HS-27A (cell line): ENCODE measurements at places on chromosomes 6 and 20.

GRCh38 chr6:119197271-119197670 lies 118.8 kb upstream of the FAM184A start:
- no peak for DNase-seq

DNA sequence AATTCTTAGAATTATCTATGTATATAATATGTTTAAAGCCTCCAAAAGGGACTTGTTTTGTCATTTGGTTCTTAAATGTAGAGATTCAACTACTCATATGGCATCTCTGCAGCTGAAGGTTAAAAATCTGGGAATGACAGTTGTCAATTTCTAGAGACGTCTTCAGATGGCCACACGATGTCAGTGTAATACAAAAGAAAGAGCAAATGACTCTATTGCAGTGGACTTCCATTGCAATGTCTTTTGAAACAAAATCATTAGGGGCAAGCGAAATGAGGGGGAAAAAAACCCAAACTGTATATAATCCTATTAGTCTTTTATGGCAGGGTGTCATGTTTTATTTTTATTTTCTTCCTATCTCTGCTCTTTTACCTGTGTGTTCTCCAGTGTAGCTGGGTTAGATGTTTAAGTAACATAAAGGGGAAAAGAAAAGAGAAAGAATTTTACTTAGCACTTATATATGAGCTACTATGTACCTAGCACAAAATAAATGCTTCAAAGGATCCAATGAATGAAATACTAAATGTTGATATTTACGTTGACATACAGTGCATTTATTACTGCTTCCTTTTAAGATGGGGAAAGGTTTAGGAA lies 26.2 kb downstream of the CCN2 start:
- no peak for DNase-seq

DNA sequence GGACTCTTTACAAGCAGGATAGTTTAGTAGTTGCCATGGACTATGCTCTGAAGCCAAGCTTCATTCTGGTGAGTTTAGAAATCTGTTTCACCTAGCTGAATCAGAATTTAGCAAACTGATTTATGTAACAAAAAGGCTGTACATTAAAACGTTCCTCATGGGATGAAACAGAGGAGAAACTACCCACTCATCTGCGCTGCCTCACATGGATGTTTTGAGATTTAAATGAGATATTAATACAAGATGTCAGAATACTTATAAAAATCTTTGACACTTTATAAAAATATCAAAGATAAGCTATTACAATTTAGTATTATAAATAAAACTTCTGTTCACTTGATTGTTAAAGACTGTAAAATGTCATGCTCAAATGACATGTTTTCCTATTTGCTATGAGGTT lies 16.8 kb downstream of the RUNX2 start:
- no peak for DNase-seq

DNA sequence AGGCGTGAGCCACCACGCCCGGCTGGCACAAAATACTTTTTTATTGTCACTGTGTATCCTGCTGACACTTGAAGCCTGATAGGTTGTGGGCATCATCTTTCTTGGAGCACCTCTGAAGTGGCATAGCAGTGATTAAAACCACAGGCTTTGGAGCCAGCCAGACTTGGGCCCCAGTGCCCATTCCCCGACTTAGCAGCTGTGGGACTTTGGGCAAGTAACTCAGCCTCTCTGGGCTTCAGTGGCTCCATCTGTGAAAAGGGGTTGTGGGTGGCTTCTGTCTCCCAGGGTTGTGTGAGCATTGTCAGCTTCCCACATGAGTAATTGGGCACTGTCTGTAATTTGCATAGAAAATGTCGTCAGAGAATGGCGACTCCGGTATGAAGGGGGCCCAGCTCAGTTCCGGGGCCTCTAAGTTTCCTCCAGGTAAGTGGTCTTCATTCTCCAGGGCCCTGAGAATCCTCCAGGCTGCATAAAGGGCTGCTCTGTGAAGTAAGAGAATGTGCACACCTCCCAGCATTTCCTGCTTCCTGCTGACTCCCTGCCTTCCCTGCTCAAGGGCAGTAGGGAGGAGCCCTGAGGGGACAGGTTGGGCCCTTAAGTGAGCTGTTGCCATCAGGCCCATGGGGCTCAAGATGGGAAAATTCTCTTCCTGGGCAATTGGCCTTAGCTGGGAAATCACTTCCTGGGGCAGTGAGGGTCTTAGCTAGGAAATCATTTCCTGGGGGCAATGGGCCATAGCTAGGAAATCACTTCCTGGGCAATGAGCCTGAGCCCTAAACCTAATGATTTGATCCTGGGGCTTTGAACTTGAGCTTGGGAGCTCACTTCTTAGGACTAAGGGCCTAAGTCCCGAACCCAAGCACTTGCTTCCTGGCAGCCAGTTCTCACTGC lies 27.2 kb downstream of the ARHGAP40 start:
- DNase-seq, result no peak

DNA sequence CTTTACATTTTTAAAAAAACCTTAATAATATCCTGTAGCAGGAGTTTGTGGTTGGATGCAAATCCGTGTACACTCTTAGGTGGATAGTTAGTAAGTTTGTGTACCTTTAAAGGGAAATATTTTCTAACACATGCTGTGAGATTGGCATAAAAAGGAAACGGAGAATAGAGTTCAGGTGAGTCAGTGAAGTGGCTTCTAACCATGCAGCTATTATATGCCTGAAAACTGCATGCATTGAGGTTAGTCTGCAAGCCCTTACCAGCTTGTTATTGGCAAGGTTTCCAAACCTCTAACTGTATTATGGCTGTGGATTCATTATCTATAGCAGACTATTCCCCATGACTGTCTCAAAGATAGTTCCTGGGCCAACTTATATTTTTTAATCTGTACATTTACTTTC lies 420.6 kb upstream of the MMS22L start:
- no peak for DNase-seq

DNA sequence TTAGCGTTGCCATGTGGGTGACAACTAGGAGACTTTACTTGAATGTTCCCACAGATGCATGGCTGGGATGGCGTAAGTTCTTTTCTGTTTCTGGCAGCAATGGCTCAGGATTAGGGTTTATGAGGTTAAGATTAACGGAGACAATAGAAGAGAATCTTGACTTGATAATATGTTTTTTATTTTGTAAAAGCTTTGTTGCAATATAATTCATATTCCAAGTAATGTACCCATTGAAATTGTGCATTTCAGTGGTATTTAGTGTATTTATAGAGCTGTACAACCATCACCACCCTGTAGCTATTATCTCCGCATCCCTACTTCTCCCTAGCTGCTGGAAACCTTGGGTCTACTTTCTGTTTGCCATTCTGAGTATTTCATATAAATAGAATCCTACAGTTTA lies 349.2 kb downstream of the UTRN start:
- no peak for DNase-seq

DNA sequence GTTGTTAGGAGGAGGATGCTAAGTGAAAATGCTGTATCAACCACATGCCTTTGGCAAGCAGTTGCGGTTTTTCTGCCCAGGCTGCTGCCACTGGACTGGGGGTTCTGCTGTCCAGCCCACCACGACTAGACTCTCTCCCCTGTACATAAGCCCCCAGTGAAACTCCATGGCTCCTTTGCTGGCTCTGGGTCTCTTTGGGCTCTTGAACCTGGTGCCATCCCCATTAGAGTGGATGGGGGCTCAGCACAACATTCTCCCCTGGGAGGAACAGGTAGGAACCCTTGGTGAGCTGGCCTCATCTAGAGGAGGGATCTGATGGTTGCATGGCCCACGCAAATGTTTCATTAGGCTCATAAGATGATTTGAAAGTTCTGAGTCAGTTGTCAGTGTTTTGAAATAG lies 204.8 kb upstream of the KCNG1 start:
- no peak for DNase-seq

GRCh38 chr6:163943607-163944385 lies 529.3 kb downstream of the QKI start:
- DNase-seq, result no peak

- DNase-seq, result no peak
Observed at GRCh38 chr6:79946272-79947190, 822 bp downstream of the ELOVL4 start.

DNA sequence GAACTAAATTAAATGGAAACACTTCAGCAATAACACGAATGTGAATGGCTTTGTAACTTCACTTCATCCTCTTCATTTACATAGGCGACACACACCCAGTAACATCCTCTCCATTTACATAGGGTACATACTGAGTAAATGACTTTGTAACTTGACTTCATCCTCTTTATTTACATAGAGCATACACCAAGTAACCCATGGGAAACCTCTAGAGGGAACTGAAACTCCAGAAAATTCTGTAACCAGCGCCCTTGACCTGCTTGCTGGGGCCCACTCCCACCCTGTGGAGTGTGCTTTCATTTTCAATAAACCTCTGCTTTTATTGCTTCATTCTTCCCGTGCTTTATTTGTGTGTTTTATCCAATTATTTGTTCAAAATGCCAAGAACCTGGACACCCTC lies 81.6 kb upstream of the OPRM1 start:
- no peak for DNase-seq

DNA sequence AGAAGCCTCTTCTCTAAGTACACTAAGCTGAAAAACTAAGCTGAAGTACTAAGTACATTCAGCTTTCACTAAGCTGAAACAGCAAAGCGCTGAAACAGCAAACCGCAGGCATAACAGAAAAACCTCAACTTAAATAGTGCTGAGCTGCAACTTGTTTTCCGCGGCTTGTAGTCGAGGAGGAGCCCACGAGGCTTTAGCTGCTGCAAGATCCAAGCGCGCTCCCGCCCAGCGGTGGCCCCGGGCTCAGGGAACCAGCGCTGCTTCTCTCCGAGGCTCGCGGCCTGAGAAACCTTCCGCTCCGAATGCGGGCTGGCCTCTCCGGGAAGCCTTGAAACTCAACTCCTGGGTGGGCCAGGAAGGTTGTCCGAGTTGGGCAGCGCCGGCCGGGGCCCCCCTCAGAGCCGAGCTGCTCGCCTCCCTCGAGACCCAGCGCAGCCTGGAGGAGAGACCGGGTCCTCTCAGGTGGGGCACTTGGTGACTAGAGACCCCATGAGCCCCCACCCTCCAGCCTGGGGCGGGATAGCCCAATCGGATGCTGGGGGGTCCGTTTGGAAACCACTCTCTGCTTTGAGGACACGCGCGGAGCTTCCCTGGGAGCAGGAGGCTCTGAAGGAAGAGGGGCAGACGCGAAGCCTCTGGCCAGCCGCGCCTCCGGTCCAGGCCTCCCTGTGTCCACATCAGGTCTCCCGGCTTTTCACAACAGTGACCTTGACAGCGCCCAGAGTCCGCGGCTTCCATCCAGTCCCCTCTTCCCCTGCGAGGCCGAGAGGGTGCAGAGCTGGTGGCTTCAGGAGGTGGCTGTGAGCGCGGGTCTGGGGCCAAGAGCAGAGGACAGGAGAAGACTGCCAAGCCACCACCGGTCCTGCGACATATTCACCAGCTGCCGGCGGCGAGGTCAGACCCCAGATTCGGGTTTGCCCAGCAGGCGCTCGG lies 38.1 kb upstream of the HLA-E start:
- DNase-seq, result no peak

- DNase-seq, result no peak
Observed at GRCh38 chr6:74283532-74283931, 587.5 kb downstream of the CD109 start.

GRCh38 chr20:4472906-4473305 lies 248.8 kb upstream of the PRND start:
- no peak for DNase-seq
